ENCODE measurements at places on chromosomes 12 and 14. TPM values are rescaled to one million over a fixed set of nuclear protein-coding genes. Genes with fewer than 3 reads are reported as not detected.

The DACT1 gene
- total RNA-seq, result 18.5 TPM

DNA sequence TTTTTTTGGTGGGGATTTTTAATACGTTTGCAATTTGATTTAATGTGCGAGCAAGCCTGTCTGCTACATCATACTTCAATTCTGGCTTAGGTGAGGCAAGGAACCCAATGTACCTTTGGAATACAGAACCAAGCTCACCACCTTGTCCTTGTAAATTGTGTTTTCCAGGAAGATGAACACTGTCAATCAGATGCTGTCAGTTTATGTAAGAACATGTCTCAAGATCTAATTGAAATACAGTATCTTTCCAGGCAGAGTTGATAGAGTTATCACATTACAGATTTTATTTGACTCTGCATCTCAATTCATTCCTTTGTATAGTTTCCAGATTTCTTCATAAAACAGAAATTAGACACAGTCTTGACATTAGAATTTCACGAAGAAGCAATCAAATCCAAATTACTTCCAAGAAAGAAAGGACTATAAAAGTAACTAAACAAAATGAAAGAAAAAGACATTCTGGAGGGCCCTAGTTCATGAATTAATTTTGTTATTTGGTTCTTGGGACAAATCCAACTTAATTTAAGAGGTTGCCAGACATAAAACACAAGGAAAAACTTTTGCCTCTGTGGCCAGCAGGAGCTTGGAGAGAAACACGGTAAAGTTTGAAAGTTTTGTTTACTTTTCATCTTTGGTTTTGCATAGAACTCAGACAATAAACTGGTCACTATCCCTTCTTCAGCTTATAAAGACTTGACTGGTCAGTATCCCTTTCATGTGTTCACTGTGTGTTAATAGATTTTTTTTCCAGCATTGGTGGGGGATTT, 16.4 kb upstream of the MED13L start:
- H3K27ac ChIP-seq, result no peak overlapping the region
- no peaks in the 10 kb centered on the region for H3K27me3 ChIP-seq
- no peak for DNase-seq
- H3K4me1 ChIP-seq, result no peaks in the 10 kb centered on the region

DNA sequence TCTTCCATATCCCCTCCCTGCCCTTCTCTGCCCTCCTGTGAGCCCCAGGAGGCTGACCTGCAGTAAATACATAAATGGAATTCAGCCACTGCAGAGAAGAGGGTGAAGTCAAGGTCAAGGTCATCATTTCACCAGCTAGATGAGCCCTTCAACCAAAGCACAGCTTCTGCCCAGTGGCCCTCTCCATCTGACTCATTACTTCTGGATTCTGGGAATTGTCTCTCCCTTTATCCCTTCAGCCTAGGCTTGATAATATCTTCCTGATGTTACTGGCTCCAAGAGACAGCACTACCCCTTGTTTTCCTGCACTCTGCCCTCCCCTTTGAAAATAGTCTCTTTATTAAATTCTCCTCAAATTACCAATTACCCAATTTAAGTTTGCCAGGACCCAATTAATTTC, 64.5 kb downstream of the TTC9 start:
- no peaks in the 10 kb centered on the region for H3K36me3 ChIP-seq
- H3K4me1 ChIP-seq, result no peaks in the 10 kb centered on the region
- no peak overlapping the region for H3K4me3 ChIP-seq
- H3K27me3 ChIP-seq, result no peaks in the 10 kb centered on the region
- DNase-seq, result no peak

GRCh38 chr14:72619881-72620280, 274.0 kb downstream of the DPF3 start:
- peaks cover 18% of the 10 kb centered on the region for H3K27me3 ChIP-seq
- no peak overlapping the region for H3K4me3 ChIP-seq
- no peaks in the 10 kb centered on the region for H3K36me3 ChIP-seq
- H3K4me1 ChIP-seq, result no peaks in the 10 kb centered on the region
- DNase-seq, result no peak
- no peak overlapping the region for H3K27ac ChIP-seq

- peaks cover 16% of the 10 kb centered on the region for H3K4me1 ChIP-seq
- no peak for DNase-seq
- peak overlapping the region; percentile 63 for H3K27ac ChIP-seq
Observed at GRCh38 chr12:109967383-109968031, 28.7 kb downstream of the GIT2 start.

Data from T-cell (primary cell).